ENCODE measurements at places on chromosomes 13 and 19.
A peak's percentile ranks its signal among the peaks of the same experiment; 100 is the strongest.

GRCh38 chr13:78779608-78780007 lies 120.7 kb upstream of the OBI1 start:
- no peak for DNase-seq

DNA sequence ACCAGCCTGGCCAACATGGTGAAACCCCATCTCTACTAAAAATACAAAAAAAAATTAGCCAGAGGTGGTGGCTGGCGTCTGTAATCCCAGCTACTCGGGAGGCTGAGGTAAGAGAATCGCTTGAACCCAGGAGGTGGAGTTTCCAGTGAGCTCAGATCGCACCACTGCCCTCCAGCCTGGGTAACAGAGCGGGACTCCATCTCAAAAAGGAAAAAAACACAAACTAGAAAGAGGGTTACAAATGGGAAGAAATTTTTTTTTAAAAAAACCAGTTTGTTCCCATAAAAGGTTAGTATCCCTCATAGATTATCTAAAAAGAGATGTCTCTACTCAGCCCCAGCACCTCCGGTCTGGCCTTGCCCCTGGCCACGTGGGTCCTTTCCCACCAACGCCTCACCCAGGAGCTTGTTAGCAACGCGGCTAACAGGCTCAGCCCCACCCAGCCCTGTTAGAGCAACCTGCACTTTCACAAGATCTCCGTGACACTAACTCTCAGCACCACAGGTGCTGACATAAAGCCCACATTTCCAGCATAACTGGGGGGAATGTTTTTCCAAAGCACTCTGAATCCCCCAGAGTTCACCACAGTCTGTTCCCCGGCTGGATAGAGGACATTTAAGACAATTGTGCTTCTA lies 4.3 kb downstream of the DMKN start:
- DNase-seq = no peak

DNA sequence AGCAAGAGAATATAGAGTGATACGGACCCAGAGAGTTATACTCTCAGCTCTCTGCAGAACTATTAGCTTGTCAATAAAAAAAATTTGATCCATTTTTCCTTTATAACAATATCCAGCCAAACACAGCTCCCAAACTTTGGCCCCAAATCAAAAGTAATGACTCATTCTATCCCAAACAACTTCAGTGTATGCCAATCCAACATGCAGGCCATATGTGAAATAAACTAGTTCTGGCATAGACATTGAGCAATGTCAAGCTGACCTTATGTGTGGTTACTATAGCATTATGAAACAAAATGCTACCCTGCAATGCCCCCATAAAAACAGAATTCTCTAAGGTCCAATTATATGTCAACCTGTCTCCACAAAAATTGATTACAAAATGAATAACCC lies 209.5 kb downstream of the DNAJC15 start:
- DNase-seq = no peak

DNA sequence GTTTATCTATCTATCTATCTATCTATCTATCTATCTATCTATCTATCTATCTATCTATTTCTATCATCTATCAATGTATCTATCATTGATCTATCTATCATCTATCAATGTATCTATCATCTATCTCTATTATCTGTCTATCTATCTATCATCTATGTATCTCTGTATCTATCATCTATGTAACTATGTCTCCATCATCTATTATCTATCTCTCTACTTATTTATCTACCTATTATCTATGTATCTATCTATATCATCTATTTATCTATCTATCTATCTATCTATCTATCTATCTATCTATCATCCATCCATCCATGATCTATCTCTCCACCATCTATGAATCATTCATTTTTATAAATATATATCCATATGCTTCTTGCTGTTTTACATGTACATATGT lies 15.8 kb downstream of the CYP4F3 start:
- no peak for DNase-seq

GRCh38 chr13:109586509-109587346 lies 199.7 kb downstream of the IRS2 start:
- no peak for DNase-seq

DNA sequence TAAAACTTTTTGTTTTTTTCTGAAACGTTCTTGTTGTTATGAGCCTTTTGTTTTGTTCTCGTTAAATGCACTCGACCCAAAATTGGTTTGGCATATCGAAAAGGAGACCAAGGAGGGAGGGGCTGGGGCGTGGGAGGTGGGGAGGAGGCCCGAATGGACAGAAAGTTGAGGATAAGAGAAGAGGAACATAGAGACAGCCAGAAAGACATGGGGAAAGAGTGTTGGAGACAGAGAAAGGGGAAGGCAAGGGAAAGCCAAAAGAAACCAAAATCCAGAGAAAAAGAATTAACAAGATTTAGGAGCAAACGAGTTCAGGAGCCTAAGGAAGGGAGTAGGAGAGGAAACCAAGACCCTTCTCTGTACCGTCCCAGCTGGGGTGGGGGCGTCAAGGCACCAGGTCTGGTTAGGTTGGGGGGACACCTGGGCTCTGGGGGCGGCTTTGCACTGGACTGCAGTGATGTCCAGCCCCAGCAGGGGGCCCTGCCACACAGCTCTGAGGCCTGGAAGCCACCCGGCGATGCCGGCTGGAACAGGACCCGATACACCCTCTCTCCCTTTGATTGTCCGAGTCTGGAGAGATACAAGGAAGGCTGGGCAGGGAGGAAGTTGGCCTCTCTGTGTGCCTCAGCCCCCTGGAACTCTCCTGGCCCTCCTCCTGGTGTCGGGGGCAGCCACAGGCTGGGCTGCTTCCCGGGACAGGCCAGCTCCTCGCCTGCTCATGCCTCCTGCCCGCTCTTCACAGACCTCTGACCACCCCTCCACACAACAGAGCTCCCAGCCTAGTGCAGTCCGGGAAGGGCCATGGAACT lies 11.6 kb upstream of the ASF1B start:
- peak; percentile 39 for DNase-seq

- DNase-seq = no peak
Measured at GRCh38 chr13:78098249-78098648, 179.6 kb upstream of the EDNRB start.

DNA sequence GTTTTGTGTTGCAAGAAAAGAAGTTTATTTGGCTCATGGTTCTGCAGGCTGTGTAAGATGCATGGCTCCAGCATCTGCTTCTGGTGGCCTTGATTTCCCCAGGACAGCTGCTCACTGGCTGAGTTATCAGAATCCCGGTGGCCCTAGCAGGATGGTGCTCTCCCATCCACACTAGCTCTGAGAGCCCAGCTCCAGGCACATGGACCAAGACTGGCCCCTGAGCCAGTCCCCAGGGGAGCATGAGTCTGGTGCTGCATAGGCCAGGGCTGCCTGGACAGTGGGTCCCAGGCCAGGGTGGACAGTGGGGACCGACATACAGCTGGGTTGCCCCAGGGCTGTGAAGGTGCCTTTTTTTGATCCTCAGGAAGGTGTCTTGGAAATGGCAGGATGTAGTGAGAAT lies 10.4 kb downstream of the ADGRE2 start:
- no peak for DNase-seq

- no peak for DNase-seq
Measured at GRCh38 chr19:3503036-3503572, 2.6 kb upstream of the DOHH start.

DNA sequence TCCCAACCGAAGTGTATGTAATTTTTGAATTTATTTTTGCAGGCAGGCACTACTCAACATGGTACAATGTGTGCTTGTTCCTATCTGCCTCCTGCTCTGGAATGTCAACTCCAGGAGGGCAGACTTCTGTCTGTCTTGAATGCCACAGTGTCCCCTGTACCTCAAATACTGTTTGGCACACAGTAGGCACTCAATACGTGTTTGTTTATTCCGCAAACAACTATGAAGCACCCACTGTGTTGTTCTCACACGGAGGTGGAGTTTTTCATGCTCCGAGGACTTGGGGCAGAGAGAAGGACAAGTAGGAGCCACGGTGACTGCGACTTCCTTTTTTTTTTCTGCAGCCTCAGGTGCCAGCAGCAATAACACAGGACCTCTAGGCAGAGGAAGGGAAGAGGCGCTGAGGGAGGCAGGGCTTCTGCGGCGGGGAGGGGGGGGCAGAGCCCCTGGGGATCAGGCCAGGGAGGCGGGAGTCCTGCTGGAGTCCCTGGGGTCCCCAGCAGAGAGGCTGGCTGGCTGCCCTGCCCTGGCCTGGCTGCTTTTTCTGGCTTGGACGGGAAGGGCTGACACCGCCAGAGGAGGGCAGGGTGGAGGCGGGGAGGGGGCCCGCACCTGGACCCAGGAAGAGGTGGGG lies 29.3 kb upstream of the TNFAIP8L1 start:
- DNase-seq = no peak
